SHP77 treated with DMSO at 0.1 percent for 48 hours (cell line): ENCODE measurements at places on chromosomes 2 and 18.

DNA sequence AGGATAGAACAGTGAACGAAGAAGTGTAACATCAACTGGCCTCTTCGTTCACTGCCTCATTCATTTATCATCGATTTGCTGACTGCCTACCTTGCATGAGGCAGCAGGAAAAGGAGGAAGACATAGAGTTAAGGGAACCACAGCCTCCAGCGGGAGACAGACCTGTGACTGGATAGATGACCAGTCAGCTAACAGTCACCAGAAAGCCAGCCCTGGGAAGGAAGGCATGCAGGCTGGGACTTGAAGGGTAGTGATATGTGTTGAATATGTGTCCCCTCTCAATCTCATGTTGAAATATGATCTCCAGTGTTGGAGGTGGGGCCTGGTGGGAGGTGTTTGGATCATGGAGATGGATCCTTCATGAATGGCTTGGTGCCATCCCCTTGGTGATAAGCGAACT lies 58.3 kb downstream of the CTIF start:
- no peak for DNase-seq

GRCh38 chr18:7206217-7206616 lies 24.7 kb upstream of the LRRC30 start:
- DNase-seq, result no peak

DNA sequence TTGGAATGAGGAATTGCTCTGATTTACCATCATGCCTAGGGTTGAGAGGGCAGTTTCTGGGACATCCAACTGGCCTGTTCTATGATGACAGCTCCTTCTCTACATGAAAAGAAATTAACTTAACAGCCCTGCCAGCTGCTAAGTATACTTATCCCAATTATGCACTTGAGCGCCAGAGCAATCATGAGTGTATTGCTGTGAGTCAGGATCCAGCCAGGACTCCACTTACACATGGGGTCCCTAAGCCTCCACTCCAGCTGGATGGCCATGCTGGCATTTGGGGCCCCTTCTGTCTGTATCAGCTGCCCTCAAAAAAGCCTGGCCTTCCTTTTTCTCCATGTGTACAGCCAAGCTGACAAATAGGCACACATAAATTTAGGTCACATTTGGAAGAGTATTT lies 481.9 kb downstream of the TMX3 start:
- DNase-seq, result no peak

DNA sequence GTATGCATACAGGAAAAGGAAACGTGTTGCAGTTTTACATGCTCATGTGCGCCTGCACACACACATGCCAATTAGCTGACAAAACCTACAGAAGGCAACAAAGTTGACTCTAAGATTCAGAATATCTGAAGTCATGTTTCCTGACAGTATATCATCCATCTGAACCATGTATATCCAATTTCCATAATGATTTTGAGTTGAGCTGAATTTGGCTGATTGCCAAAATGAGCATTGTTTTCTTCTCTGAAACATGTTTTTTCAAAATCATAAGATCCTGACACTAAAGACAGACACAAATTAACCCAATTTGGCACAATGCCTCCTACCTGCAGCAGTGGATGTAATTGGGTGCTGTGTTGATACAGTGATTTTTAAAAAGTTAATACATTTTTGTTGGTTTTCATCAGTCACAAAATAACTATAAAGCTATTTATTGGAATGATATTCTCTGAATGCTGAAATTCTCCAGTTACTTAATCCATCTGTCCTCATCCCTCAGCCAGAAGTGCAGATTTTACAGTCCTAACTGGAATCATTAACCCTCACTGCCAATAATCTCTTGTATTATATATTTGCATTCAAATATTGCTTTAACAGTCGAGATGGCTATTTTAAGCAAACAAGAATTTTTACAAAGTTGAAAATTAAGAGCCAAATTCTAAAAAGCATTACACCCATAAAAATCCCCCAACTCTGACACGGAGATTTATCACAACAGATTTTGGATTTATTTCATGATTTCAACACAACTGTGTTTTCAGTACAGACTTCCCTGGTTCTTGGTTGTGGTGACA lies 161.7 kb upstream of the LMAN1 start:
- DNase-seq, result no peak

GRCh38 chr2:219514196-219514761 lies at the start of gene ASIC4:
ASIC4 (plus strand) TSS chr2:219514482; CDS start chr2:219514725, 243 bp downstream.
- no peak for DNase-seq

DNA sequence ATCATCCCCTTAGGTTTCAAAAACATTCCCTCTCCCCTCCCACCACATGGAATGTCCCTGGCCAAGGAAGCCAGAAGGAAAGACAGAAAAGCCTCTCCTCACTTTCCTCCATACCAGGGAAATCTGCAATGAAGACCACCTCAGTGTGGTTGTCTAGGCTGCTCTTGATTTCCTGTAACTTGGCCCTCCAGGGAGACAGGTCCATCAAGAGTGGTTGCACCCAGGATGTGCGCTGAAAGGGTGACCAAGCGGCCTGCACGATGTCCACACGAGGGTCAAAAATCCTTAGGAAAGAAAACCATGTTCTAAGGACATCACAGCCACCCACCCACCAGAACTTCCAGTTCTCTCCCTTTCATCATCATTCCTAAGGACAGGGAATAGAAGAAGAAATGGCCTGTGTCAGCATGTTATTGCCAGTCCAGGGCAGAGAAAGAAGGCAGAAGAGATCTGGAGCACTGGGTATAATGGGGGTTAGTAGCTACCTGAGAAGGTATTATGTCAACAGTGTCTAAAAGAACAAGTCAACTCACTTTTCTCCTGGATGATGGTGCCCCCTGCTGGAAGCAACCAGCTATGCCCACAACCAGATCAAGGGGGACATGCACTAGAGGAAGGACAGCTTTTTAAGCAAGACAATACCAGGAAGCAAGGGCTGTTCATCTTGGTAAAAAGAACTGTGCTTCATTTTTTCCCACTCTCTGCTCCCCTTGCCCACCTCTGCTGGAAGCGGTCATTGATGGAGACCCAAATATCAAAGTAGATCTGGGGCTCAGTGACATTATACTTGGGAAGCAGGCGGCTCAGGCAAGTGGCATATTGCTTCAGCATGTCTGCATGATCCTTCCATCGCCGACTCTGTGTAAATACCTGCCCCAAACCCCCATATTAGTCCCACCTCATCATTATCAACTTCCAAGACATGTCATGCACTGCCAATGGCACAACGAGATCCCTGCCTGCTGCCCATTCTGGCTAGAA lies 9.3 kb downstream of the GGCX start:
- DNase-seq, result peak; percentile 20

GRCh38 chr2:202169832-202170424 lies 68.5 kb downstream of the SUMO1 start:
- DNase-seq, result no peak

DNA sequence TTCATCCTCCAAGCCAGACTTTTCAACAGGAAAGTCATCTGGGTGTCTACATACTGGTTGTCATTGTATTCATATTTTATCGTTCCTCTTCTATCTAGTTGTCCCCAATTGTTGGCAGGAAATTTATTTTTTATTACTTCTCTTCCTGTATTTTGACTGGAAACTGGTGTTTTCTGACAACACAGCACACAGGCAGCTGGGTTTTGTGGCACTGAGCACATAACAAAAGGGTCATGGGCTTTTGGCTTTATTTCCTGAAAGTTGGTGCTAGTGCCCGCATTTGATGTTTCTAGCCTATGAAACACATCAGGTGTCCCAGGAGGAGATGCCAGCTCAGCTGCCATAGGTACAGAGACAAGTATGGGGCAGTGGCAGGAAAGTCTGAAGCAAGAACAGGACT lies 126.4 kb downstream of the TMEM17 start:
- DNase-seq, result no peak

GRCh38 chr18:4250141-4250540 lies 205.0 kb downstream of the DLGAP1 start:
- no peak for DNase-seq

- DNase-seq, result no peak
These were observed 75.6 kb downstream of the DCDC2C start for GRCh38 chr2:3778851-3779495.

DNA sequence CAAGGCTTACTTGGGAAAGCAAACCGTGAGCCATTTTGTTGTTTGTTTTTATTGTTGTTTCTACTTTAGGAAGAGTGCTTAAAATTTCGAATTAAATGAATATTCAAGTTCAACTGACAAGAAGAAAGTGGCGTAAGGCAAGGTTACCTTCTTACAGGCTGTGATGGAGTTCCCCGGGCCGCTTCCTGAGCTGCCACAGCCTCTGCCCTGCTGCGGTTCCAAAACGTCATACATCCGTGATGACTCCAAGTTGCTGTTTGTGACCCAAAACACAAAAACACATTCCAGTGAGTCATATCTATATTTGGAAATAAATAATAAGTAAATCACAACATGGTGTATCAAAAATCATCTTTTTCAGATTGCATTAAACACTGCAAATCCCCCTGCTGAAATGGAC lies 49.7 kb downstream of the SPHKAP start:
- no peak for DNase-seq

DNA sequence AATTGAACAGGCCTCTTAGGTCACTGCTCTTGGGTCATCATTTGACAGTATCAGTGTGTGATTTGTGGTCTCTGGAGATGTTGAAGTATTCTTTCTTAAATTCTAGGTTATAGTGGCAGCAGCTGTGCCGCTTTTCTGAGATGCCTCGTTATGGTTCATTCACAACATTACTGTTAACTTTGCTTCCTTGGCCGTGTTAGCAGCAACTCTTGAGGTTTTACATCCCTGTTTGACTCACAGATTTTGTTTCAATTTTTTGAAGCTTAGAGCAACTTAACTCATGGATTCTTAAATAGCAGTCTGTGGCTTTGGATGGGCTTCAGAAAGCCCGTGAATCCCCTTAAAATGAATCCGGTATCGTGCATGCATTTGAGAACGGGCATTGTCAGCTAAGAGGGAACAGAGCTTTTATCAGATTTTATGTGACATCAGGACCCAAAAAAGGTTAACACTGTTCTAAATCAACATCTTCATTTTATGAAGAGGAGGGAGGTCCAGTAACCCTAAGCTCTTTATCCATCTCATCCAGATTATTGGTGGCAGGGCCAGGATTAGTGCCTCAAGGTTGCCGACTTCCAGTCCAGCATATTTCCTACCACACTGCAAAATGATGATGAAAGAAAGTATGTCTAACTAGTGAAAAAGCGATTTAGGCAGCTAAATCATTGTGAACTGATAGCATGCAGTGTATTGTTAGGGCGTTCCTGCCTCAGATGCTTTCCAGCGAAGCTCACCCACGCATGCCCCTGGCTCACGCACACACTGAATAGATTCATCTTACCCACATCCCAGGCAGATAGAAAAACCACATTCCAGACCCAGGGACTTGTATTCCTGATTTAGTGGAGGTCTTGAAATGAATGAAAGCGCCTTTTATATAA lies 5.1 kb downstream of the TRIB2 start:
- no peak for DNase-seq

- no peak for DNase-seq
These were observed 71.7 kb upstream of the CDCA7 start for GRCh38 chr2:173282795-173283545.

DNA sequence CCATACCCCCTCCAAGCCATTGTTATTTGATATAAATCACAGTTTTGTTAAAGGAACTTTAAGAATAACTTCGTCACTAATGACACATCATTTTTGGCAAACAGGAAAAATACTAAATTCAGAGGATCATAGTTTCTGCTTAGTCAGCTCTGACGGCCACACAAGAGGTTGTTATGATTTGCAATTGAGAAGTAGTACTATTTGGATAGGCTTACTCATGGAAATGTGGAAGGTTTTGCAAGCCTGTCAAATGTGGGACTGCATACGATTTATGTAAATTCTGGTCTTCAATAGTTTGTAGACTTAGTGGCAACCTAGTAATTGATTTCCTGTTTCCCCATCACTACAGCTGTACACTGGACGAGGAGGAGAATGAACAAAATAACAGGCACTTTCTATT lies 108.1 kb downstream of the ARHGEF33 start:
- DNase-seq, result no peak

GRCh38 chr2:68767031-68767961 lies 32.7 kb downstream of the ARHGAP25 start:
- no peak for DNase-seq

DNA sequence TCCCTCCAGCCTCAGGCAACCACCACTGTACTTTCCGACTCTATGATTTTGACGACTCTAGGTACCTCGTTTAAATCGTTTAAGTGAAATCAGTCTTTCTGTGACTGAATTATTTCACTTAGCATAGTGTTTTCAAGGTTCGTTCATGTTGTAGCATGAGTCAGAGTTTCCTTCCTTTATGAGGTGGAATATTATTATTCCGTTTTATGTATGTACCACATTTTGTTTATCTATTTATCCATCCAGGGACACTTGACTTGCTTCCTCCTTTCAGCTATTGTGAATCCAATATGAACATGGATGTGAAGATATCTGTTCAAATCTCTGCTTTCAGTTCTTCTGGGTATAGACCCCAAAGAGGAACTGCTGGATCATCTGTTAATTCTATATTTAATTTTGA lies 19.1 kb downstream of the IL1R2 start:
- DNase-seq, result no peak

DNA sequence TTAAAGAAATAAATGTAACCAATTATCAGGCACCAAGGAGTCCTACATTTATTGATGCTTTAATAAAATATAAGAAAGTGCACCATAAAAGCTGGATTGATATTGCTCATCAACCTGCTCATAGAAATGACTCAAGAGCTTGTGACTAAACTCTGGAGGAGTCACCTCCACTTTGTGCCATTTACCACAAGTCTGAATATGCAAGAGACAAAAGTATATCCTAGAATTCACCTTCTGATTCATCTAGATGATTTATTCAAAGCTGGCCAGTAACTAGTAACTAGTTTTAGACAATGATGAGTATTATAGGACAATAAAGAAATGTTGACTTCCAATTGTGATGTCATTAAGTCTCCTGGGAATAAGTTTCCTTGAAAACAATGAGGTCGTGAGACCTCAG lies 146.0 kb upstream of the SOX11 start:
- no peak for DNase-seq

- DNase-seq, result no peak
These were observed 152.2 kb downstream of the PHLPP1 start for GRCh38 chr18:62867534-62867933.

DNA sequence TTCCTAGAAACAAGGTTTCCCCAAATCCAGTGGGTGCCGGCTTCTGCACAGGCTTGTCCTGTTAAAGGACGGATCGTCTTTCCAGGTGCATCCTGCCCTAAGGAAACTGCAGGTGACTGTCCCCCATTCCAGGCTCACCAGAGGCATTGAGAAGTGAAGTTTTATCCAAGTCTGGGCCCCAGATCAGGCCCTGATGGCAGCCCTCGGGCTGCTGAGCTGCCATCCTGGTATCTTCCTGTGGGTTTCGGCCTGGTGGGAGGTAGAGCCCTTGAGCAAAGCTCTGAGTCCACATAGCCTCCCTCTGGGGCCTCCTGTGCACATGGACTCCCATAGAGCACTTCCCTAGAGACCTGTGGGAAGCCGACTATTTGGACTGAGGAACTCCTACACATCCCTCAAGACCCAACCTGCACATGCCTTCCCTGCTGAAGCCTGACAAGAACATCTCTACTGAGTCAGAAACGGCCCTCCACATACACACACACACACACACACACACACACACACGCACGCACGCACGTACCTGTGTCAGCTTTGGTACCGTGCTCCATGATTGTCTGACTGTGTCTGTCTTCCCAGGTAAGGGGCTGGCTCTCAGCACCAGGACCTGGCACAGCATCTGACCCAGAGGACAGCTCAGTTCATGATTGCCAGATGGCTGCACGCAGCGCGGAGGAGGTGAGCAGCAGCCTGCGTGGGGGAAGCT lies 16.4 kb downstream of the TNS1 start:
- DNase-seq, result no peak

- DNase-seq, result no peak
These were observed 48.7 kb downstream of the ACKR3 start for GRCh38 chr2:236618370-236618769.
